ENCODE measurements at places on chromosomes 7 and 10.

- DNase-seq: no peak
Observed at GRCh38 chr10:107856047-107856315, 691.5 kb upstream of the SORCS1 start.

- DNase-seq: peak; percentile 67
Observed at GRCh38 chr7:105806592-105807447, 69.6 kb downstream of the ATXN7L1 start.

GRCh38 chr10:97593421-97593820 is 3.9 kb downstream of the C10orf62 start:
- DNase-seq: peak; percentile 22

- DNase-seq: no peak
Observed at GRCh38 chr10:75043256-75044131, 68.0 kb upstream of the SAMD8 start.

DNA sequence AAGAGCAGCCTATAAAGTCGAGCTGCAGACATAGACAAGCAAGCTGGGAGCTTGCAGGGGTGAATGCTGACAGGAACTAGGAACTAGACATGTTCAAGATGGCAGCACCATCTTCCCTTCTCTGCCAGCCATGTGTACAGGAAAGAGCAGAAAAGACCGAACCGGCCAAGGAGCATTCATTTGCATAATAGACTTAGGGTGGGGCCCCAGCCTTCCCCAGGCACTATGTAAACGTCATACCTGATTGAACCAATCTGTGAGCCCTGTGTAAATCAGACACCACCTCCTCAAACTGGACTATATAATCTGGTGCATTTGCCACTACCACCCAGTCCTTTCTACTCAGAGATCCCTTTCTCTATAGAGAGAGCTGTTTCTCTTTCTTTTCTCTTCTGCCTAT is 106.9 kb upstream of the FAM3C start:
- no peak for DNase-seq
